Myocyte (in vitro differentiated cells): ENCODE measurements at places on chromosomes 11 and 22.

GRCh38 chr11:123061403-123062157 is at the start of gene HSPA8:
Gene HSPA8 (minus strand): TSS chr11:123062136. CDS start chr11:123061324, 812 bp downstream.
- DNase-seq, result peak; percentile 60

DNA sequence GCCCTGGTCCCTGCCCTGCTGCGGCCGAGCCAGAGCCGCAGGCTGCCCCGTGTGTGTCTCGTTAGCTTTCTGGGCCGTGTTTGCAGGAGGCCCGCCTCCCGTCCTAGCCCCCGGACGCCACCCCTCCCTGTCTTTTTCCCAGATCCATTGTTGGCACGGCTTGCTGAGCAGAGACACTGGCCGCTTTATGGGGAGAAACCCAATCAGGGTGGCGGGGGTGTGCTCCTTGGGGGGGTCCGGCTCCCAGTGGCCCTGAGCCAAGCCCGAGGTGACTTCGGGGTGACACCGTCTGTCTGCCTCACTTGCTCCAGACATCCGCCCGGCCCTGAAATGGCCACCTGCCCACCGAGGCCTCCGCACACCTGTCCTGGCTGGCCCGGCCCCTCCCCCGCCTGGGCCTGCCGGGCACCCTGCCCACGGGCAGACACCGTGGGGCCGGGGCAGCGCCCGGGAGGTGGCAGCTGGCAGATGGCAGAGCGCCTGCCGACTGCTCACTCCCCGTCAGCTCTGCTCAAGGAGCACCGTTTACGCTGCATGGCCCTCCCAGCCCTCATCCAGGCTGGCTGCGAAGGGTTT is 43.1 kb upstream of the PPARA start:
- DNase-seq, result peak; percentile 76

DNA sequence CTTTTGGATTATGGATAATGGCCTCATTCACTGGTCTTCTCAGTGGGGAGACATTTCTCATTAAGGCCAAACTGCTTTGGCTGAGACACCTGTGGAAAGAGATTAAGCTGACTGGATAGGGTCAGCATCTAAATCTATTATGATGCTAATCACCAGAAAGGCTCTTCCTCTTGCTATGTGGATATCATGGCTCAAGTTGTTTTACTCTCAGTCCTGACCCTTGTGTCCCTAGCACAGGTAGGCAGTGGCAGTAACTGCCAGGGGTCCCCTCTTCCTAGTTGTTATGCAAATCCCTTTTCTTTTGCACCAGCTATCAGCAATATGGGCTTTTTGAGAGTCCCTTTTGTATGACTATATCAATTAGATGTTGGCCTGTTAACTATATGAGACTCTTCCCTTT is 335.7 kb upstream of the PLET1 start:
- DNase-seq, result no peak

- DNase-seq, result no peak
Measured at GRCh38 chr11:132997396-132997795, 534.9 kb downstream of the OPCML start.

GRCh38 chr11:86741839-86742805 is 58.2 kb upstream of the PRSS23 start:
- DNase-seq, result no peak

DNA sequence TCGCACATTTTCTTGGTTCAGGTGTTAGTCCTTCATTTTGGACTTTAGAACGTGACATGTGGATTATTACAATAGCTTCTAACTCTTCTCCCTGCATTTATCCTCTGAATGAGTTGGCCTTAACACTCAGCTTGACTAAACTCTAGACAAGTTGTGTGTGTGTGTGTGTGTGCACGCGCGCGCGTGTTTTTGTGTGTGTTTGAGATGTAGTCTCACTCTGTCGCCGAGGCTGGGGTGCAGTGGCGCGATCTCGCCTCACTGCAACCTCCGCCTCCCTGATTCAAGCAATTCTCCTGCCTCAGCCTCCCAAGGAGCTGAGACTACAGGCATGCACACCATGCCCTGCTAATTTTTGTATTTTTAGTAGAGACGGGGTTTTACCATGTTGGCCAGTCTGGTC is 24.3 kb upstream of the KCNA4 start:
- no peak for DNase-seq
